ENCODE measurements at places on chromosomes 5 and 9. TPM values are rescaled to one million over a fixed set of nuclear protein-coding genes. Genes with fewer than 3 reads are reported as not detected.

Gene AQP7
- not detected for total RNA-seq

Gene KIF12
- total RNA-seq = 0.11 TPM

Gene SPATA31C1
- not detected for total RNA-seq

DNA sequence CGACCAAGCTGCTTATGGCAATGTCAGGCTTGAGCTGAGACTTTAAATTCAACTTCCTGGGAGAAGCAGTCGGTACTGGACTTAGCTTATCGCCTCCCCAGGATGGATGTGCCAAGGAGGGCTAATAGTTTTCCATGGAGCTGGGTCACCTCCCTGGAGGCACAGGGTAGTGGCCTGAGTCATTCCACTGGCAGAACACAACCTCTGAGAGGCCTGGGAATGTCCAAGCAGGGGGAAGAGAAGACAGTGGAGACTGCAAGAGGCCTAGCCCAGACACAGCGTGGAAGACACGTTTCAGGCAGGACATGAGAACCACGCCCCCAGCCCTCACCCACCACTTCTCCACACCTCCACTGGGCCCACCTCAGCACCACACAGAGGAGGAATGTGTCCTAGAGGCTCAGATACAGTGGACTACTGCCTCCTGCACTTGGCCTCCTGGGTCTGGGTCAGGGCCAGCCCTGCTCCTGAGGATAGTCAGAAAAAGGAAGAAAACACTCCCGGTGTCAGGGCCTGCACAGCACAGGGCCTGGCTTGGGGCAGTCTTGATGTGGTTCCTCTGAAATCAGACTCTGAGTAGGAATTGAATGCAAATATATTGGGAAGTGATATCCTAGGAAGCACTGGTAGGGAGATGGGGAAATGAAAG, 171.8 kb downstream of the FSTL4 start:
- DNase-seq = no peak

GRCh38 chr9:37942621-37943344, 38.9 kb upstream of the SLC25A51 start:
- DNase-seq = no peak

DNA sequence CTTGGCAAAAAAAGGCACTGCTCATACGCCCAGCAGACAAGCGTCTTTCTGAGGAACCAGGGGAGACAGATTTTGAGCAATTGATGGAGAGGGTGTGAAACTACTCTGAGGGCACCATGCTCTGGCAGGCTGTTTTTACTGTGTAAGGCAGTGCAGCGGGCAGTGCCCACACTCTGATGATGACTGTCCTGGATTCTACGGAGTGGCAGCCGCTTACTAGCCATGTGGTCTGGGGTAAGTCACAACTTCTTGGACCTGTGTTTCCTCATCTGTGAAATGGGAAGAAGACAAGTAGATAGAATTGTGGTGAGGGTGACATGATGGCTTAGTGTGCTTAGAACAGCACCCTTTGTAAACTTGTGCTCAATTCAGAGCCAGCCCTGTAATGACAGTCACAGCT, 38.8 kb downstream of the FABP6 start:
- DNase-seq = no peak
